Heart left ventricle (tissue), 16 donors: ENCODE measurements at places on chromosomes 5 and 9.

DNA sequence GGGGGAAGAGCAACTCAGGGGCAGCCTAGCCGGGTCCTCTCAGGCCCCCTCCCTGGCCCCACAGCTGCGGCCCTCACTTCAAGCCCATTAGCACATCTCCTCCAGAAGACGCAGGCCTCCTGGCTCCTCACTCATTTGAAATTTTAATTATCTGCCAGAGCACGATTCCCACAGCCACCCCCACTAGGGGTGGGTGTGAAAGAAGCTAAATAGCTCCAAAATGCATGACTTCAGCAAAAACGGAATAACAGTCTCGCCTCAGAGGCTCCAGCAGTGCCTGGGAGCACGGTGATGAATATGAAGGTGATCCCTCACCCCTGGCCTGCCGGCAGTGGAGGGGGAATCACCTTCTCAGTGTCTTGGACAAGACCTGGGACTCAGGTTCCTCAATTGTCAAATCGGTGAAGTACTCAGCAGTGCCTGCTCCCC lies 61.1 kb upstream of the HRH2 start:
- DNase-seq: no peak

GRCh38 chr5:139682016-139682975 lies 34.1 kb downstream of the CXXC5 start:
- DNase-seq: no peak

DNA sequence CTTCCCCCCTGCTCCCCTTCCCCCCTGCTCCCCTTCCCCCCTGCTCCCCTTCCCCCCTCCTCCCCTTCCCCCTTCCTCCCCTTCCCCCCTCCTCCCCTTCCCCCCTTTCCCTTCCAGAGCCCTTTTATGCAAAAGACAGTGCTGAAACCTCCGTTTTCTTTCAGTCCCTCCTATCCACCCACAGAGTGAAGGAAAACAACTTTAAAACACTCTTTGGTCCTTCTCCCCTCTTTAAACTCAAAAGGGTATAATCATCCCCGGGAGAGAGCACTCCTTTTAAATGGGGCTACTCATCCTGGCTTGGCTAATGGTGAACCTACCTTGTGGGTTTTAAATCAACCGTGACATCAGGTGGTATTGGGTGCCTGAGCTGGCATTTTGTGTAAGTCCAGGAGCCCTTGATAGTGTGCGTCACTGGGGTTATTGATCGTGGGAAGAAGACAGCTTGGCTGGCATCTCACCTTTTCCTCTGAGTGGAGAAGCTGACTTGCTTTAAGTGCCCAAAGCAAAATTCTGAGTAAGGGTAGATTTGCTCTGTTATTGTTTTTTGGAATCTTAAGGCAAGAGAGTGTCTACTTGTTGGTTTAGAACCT lies 2.7 kb downstream of the LARP1 start:
- DNase-seq: no peak

GRCh38 chr9:128124451-128124850 lies 3.1 kb downstream of the PTGES2 start:
- no peak for DNase-seq

DNA sequence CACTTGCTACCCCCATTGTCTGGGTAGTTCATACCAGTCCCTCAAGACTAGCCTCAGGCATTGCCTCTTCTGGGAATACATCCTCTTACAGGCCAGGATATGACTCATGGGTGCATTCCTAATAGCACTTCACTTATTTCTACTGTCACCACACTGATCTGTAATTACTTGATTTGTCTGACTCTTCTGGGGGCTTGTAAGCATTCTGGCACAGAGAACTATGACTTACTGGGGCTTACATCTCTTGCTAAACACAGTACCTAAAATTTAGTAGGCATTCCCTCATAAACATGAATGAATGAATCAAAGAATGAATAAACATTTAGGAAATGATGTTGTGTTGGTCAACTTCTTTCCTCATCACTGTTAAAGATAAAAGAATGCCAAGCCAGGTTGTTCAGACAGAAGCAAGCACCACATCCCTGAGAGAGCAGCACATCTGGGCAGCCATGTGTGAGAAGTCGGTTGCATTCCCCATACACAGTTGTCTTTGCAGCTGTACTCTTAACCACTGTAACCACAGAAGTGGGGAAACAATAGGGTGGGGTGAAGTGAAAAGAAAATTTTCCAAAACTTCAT lies 27.6 kb downstream of the IL7R start:
- no peak for DNase-seq

DNA sequence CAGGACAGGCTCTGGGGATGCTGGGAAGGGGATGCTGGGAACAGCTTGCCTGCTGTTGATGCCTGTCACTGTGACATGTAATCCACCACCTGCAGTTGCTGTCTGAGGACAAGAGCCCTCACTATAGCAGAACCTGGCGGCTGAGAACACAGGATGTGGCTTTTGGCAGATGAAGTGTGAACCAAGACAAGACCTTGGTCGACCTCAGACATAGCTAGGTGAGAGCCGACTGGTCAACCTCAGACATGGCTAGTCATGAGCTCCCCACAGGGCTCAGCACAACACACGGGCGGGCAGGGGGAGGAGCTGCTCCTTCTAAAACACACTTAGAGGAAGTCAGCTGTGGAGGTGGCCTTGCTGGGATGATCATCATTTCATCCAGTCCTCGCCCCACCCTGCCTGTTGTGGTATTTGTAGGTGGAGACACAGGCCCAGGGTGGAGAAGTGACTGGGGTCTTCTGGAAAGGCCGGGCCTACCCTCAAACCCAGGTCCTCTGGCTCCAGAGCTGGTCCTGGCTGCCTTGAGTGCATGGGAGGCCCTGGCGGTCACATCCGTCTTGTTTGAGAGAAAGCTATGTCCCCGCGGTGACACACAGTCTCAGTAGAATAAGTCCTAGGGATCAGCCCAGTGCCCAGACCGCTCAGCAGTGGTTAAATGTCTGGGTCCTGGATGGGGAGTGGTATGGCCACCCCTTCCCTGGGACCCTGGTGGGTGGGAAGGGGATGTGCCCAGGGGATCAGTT lies 6.1 kb downstream of the SUSD3 start:
- no peak for DNase-seq

- DNase-seq: no peak
Measured at GRCh38 chr5:88887342-88887741, 4.4 kb upstream of the MEF2C start.

DNA sequence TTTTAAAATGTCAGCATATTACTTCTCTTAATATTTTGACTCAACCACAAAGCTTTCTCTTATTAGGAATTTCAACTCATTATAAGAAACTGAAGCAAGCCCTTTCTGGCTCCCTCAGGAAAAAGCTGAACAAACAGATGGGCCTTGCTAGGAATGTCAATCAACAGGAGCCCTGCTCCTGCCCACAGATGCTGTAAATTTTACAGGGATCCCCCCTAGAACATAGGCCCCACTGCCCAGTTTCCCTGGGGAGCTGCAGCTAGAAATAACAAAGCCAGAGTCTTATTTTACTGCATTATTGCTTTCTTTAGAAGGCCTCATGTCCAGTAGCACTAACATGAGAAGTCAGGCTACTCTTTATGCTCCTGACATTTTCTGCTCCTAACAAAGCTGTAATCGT lies 103.8 kb downstream of the PCSK1 start:
- no peak for DNase-seq

- DNase-seq: no peak
Measured at GRCh38 chr9:90741036-90741435, 60.6 kb upstream of the SYK start.

DNA sequence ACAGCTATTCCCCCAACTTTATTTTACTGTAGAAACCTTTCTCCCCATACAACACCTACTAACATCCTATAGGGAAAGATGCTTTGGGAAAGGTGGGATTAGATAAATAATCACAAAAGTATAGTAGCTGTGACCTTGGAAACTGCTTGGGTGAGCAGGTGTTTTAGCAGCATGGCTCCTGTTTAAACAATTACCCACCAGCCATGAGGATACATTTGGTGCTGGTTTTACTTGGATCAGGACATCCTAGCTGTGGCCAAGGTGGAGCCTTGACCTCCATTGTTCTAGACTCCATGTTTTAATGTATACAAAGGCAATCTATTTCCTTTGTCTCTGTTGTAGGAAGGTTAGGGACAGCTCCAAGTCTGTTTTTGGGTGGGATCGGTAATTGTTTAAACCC lies 56.8 kb upstream of the ALDH1B1 start:
- DNase-seq: no peak

GRCh38 chr5:169099801-169100734 lies 200.9 kb downstream of the SLIT3 start:
- DNase-seq: no peak

DNA sequence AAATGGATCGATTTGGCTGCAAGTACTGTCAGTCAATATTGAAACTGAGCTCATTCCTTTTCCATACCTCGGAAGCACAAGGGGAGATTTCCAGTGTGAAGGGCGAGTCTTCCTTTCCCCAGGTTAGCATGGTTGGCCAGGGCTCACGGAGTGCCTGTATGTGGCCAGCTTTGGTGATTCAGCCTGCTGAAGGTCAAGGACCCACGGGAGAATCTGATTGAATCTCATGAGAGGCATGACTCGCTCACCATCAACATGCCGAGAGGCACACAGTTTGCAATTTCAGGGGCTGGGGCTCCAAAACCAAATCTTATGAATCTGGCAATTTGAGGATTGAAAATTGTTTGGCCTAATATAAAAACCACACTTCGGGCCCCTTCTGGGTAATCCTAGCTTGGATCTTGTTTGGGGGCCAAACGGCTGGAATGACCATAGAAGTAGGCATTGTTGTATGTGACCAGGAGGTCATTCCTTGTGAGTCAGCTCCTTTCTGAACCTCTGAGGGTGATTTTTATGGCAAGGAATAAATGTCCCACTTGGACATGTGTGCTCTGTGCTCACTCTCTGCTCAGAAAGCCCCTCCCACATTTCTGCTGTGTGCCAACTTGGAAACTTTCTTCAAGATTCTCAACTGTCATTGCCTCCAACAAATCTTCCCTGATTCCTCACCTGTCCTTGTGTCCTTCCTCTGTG lies 69.8 kb downstream of the DOCK2 start:
- no peak for DNase-seq

DNA sequence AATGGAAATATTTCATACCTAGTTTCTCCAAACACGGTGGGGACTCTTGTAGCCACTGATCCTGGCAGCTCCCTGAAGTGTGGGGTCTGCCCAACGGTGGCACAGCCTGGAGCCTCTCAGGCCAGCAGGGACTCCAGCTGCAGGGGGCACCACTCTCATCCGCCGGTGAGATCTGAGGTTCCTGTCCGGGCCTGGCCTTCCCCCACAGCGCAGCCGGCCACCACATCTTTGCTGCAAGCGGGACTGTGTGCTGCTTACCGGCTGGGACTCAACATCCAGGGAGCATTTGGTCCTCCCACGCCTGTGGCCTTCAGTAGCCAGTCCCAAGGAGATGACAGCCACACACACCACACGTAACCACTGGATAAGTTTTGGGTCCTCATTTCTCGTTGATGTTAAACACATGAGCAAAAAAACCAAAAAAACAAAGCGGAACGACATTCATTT lies 7.7 kb upstream of the NKX2-5 start:
- DNase-seq: peak; percentile 56
